CD8-positive, alpha-beta T cell (primary cell): ENCODE measurements at places on chromosomes 5 and 9.

GRCh38 chr5:138180183-138180782 lies 1.4 kb downstream of the KIF20A start:
- DNase-seq = no peak

DNA sequence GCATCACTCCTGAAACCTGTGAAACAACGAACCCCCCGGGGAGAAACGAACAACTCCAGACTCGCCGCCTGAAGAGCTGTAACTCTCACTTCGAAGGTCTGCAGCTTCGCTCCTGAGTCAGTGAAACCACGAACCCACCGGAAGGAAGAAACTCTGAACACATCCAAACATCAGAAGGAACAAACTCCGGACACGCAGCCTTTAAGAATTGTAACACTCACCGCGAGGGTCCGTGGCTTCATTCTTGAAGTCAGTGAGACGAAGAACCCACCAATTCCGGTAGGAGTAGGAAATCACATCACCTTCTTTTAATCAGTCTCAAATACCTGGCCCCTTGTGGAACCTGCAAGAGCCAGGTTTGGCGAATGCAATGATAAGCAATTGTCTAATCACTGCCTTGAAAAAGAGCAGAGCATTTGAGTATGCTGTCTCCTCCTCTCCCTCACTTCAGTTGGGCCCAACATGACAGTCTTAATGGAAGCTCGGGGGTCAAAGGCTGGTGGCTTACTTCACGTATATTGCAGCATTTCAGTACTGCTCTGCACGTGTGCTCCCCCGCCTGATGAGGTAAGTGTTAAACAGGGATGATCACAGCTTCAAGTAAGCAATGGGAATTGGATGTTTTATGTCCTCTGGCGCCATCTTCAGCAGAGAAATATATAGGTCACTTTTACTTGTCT lies 473 bp downstream of the IRGM start:
- DNase-seq = peak; percentile 74

DNA sequence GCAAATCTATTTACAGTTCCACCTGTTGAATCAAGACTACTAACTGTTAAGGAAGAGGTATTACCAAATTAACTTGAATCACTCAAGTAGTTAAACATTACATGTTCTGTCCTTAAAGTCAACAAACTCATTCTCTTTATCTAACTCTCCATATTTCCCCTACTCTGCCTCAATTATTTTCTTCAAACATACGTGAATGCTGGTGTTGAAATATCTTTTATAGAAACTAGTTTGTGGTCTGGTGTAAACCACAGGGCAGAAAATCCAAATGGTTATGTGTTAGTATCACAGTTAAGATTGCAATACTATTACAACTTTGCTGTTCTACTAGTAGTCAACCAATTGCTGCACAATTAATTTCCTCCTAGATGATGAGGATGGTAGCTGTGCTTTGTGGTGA lies 603.5 kb downstream of the KCTD16 start:
- no peak for DNase-seq

GRCh38 chr5:150134198-150134588 lies 21.5 kb downstream of the PDGFRB start:
- DNase-seq = no peak

DNA sequence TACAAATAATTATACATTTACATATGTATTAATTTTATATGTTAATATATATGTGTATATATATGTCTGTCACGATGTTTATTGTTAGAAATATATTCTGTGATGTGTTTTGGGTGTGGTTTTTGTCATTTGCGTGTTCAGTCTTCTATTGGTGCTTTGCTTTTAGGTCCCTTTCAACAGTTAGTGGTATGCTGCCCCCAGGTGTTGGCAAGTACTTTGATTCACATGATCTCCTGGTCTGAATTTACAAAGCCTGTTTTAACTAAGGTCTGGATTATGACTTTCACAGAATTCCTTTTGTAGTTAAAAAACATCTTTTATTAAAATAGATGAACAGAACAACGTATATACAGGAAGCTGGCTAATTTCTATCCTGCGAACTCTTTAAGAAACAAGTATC lies 271.5 kb downstream of the CCDC171 start:
- no peak for DNase-seq

- no peak for DNase-seq
Measured at GRCh38 chr5:43700601-43701000, 97.6 kb downstream of the NNT start.

DNA sequence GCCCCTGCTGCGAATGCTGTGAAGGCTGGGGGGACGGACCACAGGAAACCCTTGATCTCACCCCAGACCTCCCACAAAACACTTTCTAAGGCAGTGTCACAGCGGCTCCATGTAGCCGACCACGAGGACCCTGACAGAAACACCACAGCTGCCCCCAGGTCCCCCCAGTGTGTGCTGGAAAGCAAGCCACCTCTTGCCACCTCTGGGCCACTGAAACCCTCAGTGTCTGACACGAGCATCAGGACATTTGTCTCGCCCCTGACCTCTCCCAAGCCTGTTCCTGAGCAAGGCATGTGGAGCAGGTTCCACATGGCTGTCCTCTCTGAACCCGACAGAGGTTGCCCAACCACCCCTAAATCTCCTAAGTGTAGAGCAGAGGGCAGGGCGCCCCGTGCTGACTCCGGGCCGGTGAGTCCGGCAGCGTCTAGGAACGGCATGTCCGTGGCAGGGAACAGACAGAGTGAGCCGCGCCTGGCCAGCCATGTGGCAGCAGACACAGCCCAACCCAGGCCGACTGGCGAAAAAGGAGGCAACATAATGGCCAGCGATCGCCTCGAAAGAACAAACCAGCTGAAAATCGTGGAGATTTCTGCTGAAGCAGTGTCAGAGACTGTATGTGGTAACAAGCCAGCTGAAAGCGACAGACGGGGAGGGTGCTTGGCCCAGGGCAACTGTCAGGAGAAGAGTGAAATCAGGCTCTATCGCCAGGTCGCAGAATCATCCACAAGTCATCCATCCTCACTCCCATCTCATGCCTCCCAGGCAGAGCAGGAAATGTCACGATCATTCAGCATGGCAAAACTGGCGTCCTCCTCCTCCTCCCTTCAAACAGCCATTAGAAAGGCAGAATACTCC lies 84.7 kb downstream of the GOLPH3 start:
- DNase-seq = peak; percentile 25

- no peak for DNase-seq
Measured at GRCh38 chr9:91360551-91361290, 997 bp downstream of the AUH start.

GRCh38 chr9:99466104-99466503 lies 244.0 kb downstream of the SEC61B start:
- DNase-seq = no peak

- DNase-seq = no peak
Measured at GRCh38 chr9:107523539-107523938, 34.0 kb upstream of the KLF4 start.

DNA sequence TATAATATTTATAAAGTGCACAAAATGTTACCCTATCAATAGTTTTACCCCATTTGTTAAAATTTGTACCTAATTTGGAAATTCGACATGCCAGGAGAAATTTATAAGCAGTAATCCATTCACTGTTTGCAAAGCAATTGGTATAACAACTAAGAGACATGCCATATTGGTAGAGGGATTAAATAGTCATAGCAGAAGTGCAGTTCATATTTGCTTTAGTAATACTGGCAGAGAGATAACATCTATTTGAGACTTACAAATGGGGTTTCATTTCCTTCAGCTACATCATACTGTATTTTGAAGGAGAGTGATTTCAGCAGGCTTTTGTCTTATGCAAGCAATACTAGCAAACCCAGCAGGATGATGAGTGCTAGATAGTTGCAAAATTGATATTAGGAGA lies 610.4 kb upstream of the CDH10 start:
- no peak for DNase-seq

- no peak for DNase-seq
Measured at GRCh38 chr9:107488375-107489143, 1.0 kb downstream of the KLF4 start.

DNA sequence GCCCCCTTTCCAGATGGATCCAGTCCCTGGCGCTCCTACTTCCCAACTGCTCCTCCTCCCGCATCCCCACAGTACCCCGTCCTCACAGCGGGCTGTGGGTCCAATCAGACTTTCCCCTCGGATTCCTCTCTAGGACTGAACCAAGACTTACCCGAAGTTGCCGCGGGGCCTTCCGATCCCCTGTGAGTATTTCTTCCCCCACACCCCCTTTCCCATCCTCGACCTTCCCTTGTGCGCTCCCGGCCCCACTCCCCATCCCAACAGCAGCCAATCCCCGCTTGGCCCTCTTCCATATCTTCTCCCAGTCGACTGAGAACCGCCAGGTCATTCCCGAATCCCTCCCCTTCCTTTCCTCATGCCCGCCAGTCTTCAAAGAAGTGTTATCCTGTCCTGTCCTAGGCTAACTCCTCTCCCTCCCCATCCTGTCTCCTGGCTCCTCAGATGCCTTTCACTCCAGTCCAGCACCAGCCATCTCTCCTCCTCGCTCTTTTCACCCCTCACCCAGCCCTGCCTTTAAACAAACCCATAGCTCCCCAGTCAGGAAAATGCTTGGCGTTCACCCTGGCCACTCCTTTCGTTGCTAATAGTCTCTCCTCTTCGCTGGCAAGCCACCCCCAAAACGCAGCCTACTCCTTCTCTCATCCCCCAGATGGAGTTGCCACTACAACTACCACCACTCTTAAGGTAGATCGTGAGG lies 646 bp downstream of the SWI5 start:
- DNase-seq = peak; percentile 2

DNA sequence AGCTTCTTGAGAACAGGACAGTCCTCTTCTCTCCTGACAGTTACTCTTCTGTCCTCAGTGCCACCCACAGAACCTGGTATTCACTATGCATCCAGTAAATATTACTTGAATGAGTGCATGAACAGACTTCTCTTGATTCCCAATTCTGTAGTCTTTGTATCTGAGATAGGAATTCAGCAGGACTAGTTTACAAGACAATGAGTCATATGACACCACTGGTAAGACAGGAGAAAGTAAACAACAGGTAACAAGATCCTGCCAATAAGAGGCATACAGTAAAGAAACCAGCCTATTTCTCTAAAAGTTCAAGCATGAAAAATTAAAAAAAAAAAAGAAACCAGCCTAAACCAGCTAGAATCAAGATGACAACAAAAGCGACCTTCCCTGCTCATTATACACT lies 6.2 kb downstream of the ZNF883 start:
- no peak for DNase-seq

- DNase-seq = peak; percentile 80
Measured at GRCh38 chr9:128098297-128099230, 29.0 kb downstream of the PTGES2 start.

DNA sequence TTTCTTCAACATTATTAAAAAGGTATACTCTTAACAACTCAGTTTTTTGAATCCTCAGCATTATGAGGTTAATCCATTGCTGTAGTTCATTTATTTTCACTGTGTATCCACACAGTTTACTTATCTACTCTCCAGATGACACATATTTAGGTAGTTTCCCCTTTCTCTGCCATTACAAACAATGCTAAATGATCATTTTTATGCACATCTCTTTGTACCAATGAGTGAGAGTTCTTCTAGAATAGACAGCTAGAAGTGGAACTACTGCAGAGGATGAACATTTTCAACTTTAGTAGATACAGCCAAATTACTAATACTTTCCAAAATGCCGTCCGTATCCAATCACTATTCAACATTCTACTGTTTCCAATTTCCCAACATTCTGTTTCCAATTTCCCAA lies 11.5 kb downstream of the AFF4 start:
- no peak for DNase-seq

DNA sequence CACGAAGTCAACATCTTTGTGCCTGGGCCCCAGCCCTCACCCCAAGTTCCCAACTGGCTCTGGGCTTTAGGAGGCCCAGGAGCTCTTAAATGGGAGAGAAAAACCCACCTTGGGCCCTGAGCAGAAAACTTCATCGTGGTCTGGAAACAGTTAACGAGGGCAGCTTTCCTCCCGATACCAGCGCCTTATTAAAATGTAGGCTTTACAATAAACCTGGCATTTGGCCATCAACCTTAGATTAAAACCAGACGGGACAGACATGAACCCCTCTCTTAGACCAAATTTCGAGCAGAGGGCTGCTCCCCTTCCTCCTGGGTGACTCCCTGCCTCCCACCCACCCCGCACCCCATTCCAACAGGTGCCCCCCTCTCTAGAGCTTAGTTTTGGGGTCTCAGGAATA lies 39.4 kb downstream of the PRRX2 start:
- no peak for DNase-seq

DNA sequence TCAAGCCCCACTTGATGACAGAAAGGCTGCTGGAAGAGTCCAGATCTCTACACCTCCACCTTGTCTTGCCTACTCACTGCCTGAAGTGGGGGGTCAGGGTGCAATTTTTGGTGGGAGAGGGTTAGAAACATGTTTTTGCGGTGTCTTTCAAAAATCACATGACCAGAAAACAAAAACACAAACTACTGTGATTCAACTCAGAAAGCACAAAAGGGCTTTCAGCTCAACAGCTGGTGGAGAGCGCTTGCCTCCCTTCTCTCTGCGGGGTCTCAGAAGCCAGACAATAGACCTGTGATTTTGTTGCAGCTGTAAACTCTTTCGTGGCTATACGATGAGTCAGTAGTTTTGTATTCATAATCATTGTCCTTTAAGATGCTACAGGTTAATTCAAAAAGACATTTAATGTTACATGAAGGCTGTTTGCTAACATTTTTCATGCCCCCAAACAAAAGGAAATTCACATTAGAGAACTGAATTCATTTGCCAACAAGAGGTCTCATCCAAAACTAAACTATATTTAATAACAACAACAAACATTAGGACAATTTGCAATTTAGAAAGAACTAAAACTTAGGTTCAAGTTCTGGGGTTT lies 172.6 kb upstream of the RAI14 start:
- DNase-seq = no peak

GRCh38 chr5:53946405-53947100 lies 363.8 kb downstream of the ARL15 start:
- no peak for DNase-seq

GRCh38 chr5:159341906-159342310 lies 11.6 kb upstream of the IL12B start:
- DNase-seq = peak; percentile 46

DNA sequence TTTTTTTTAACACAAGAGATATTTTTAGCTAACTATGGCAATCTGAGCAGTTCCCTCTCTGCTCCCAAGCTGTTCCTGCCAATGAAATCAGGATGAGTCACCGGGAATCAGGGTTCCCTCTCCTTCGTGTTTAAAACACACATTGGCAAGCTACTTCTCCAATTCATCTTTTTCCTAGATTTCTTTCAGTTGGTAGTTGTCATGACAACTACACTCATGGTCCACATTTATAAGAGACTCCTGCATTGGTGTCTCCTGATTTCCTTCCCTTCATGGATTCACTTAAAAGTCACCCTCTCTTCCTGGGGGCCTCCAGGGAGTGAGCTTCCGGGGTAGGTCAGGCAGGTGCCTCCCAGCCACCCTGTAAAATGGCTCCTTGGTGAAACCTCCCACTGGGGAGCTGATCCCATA lies 72.3 kb upstream of the NIPAL4 start:
- no peak for DNase-seq

GRCh38 chr5:149445739-149446369 lies 66.8 kb upstream of the IL17B start:
- no peak for DNase-seq
